ENCODE measurements at places on chromosomes 1 and 21.

GRCh38 chr1:22320587-22321344 is 130.9 kb upstream of the ZBTB40 start:
- no peak for DNase-seq

GRCh38 chr1:17540255-17541001 is 930 bp downstream of the ARHGEF10L start:
- DNase-seq = peak; percentile 53

DNA sequence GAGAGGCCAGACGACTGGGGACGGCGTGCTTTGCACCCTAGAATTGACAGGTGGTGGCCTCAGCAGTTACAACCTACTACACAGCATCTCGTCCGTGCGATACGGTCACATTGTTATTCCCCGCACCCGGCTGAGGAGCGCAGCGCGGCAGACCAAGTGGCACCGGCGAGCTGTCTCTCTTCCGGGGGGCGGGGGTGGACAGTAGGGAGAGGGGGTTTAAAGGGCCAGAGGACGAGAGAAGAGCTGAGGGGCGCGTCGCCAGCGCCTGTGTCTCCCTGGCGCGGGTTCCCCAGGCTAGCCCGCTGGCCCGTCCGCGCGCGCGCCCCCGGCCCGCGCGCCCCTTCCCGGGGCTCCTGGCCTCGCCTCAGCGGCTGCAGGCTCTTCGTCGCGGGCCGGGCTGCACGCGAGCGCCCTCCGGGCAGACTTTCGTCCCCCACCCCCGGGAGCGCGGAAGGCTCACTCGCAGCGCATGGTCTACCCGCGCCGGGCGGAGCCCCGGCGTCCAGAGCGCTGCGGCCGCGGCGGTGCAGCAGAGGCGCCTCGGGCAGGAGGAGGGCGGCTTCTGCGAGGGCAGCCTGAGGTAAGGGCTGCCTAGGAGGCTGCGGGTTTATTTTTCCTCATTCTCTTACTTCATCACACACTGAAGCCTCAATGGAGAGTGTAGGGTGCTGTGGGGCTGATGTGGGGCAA is at the start of gene PDE4B:
Gene PDE4B (plus strand): TSS at position 227 of the 690 bp plus-strand sequence.
- DNase-seq = no peak

GRCh38 chr1:228006786-228007048 is at the start of gene WNT3A:
Gene WNT3A, plus strand, starts transcription at chr1:228006998. Its CDS starts 131 bp downstream, at chr1:228007129.
- no peak for DNase-seq

GRCh38 chr1:77857552-77857951 is 30.9 kb upstream of the NEXN start:
- DNase-seq = no peak

DNA sequence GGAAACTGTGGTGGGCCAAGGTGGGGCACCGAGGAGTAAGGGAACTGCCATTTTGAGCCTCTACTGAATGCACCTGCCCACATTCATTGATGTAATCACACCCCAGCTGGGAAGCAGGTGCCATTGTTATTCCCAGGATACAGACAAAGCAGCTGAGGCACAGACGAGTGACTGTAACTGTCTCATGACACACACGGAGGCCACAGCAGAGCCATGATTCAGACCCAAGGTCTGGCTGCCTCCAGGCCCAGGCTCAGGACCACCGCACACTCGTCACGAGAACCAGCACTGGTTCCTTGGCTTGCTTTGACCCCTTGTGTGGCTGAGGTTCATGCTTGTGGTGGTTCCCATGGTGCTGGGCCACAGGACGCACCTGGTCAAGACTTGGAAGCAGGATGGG is 45.6 kb upstream of the CLIC4 start:
- DNase-seq = no peak

Measured in tibial nerve (tissue), 4 donors.